Sigmoid colon (tissue), 7 donors: ENCODE measurements at places on chromosomes 5 and 9. TPM values are rescaled to one million over a fixed set of nuclear protein-coding genes. Genes with fewer than 3 reads are reported as not detected.
A peak's percentile ranks its signal among the peaks of the same experiment; 100 is the strongest.

- no peak for DNase-seq
Measured at GRCh38 chr5:101796427-101796826, 499.7 kb downstream of the SLCO4C1 start.

- no peak for DNase-seq
Measured at GRCh38 chr5:39698838-39699560, 274.2 kb upstream of the DAB2 start.

DNA sequence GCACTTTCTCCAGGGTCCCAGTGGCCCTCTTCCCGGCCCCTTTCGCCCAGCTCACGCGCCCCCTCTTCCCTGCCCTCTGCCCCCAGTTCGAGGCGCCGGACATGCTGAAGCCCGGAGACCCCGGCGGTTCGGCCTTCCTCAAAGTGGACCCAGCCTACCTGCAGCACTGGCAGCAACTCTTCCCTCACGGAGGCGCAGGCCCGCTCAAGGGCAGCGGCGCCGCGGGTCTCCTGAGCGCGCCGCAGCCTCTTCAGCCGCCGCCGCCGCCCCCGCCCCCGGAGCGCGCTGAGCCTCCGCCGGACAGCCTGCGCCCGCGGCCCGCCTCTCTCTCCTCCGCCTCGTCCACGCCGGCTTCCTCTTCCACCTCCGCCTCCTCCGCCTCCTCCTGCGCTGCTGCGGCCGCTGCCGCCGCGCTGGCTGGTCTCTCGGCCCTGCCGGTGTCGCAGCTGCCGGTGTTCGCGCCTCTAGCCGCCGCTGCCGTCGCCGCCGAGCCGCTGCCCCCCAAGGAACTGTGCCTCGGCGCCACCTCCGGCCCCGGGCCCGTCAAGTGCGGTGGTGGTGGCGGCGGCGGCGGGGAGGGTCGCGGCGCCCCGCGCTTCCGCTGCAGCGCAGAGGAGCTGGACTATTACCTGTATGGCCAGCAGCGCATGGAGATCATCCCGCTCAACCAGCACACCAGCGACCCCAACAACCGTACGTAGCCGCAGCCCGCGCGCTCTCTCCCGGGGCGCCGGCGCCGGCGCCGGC is 1.0 kb downstream of the PRDM6 start:
- DNase-seq, result peak; percentile 65

DNA sequence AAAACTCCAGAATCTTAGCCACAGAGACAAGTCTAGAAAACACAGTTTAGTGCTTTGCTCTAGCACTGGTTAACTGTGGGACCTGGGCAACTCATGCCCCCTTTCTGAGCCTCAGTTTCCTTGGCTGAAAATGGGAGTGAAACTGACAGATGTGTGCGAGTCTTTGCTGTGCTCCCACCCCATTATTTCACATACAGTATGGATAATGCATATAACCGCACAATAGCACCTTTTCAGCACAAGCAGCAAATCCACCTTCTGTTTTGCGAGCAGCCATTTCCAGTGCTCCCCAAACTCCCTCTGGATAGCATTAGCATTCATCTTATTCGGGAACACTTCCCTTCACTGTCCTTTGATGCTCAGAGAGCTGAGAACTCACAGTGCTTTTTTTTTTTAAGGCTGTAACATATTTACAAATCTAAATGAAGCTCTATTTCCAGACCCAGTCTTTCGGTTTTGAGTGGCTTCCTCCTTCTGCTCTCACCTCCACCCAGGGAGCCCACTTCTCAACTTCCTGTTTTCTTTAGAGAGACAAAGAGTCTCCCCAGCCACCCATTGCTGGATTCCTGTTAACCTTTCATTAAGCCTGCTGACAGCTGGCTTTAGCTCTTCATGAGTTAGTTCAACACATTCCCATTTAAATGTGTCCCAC is 49.2 kb downstream of the TIMD4 start:
- DNase-seq, result no peak

GRCh38 chr5:41754857-41755256 is 115.4 kb downstream of the OXCT1 start:
- no peak for DNase-seq

GRCh38 chr9:131422241-131422792 is 28.4 kb downstream of the PRRC2B start:
- DNase-seq, result no peak

DNA sequence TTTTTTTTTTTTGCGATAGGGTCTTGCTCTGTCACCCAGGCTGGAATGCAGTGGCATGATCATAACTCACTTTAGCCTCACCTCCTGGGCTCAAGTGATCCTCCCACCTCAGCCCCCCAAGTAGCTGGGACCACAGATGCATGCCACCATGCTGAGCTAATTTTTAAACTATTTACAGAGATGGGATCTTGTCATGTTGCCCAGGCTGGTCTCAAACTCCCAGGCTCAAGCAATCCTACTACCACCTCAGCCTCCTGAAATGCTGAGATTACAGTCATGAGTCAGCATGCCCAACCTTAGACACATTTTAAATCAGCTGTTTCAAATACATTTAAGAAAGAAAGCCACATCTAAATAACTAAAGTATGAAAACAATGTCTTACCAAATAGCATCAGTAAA is 439.0 kb downstream of the EBF1 start:
- DNase-seq, result no peak

DNA sequence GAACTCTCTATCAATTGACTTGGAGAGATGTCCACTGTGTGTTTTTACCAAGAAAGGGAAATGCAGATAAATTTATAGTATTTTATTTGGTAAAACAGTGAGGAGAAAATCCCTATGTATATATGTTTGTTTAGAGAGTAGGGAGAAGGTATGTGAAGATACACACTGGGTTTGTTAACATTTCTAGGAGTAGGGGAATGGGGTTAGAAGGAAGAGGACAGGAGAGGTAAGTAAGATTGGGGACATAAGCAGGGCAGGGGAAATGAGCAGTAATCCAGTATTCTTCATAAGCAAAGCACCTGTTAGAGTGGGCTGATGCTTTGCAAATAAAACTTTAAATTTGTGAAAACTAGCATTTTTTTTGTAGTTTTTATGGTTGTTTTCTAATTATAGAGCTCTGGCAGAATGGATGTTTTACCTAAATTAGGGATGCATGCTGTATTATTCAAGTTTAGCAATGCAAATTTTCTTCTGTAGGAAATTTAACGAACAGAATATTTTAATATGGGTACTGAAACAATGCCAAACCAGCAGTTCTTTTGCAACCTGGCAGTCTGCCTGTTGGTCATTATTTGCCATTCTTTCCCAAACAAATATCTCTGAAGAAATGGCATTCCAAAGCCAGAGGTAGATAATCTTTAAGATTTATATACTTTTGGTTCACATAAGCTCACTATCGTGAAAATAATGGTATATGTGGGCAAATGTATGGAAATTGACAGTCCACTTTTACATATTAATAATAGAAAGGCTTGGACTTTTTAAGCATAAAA is 19.4 kb upstream of the DCP2 start:
- DNase-seq, result no peak

GRCh38 chr9:71271602-71272001 is 150.2 kb upstream of the TRPM3 start:
- DNase-seq, result no peak

- DNase-seq, result peak; percentile 72
Measured at GRCh38 chr5:141564216-141564692, 54.5 kb downstream of the DIAPH1 start.

DNA sequence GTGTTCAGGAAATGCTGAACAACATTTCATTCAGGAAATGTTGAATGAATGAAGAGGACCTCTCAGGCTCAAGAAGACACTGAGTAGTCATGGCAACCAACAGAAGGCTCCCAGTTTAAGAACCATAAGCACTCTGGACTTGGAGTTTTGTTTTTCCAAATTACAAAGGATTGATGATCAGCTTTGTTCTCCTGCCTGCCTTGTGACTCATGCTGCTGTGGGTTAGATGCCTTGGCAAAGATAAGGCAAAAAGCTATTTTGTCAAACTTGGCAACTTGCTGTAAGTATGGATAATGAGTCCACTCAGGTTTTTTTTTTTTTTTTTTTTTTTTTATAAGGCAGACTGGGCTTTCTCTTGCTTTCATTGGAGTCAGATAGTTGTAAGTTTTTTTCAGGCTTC is 365.0 kb downstream of the TMEM232 start:
- no peak for DNase-seq

GRCh38 chr5:123035918-123036390 is 571 bp downstream of the PPIC start:
- DNase-seq, result peak; percentile 83

GRCh38 chr5:71912021-71912420 is 192.9 kb downstream of the CARTPT start:
- DNase-seq, result no peak

- DNase-seq, result no peak
Measured at GRCh38 chr5:130514984-130515690, 610.9 kb downstream of the CHSY3 start.

DNA sequence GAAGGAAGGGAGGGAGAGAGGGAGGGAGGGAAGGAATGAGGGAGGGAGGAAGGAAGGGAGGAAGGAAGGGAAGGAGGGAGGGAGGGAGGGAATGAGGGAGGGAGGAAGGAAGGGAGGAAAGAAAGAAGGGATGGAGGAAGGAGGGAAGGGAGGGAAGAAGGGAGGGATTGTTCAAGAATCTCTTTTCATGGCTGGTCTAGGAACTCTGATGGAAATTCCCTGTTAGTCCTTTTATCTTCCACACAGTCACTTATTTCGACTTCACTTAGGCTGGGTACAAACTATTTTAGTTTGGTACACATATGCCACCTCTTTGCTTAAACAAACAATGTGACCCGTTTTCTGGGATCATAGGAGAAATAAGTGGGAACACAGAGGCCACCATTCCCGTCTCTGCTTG is 435.6 kb upstream of the WWC1 start:
- DNase-seq, result no peak

DNA sequence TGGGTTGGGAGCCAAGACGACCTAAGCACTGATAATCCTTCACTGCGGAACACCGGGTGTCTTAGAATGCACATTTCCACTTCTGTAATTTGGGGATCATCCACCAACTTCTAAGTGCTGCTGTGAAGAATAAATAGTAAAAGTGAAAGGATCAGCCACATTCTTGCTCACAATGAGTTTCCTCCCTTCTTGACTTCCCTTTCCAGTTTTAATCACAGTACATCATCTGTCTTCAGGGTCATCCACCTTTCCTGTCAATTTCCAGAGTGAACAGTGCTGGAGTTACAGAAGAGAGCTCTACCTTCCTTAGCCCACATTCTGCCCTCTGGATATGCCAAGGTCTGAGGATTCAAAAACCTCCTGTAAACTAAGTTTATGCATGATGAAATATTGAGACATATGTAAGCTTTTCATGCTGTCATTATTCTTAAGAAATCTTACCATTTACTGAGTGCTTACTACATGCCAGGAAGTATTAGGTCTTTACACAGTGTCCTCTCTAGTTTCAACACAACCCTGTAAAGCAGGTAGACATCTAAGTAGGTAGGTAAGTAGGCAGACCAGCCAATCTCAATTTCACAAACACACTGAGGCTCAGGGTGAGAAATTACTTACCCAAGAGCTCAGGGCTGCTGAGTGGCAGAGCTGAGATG is 105.2 kb downstream of the CDK5RAP2 start:
- no peak for DNase-seq

- DNase-seq, result no peak
Measured at GRCh38 chr5:176881816-176882566, 17.2 kb downstream of the HK3 start.

The FBP1 gene
- 7.1 TPM for total RNA-seq

The TYRP1 gene
- total RNA-seq, result not detected

The AOPEP gene
- 490 TPM for total RNA-seq

The TAS2R1 gene
- total RNA-seq, result not detected

The PDCD1LG2 gene
- total RNA-seq, result 2.8 TPM

The YIPF5 gene
- total RNA-seq, result 35.2 TPM

The ISL1 gene
- total RNA-seq, result 1.1 TPM

The INPP5E gene
- total RNA-seq, result 5.6 TPM

The NDFIP1 gene
- total RNA-seq, result 51.0 TPM

The LHX3 gene
- not detected for total RNA-seq

The CCL27 gene
- total RNA-seq, result not detected

The UGCG gene
- 89.3 TPM for total RNA-seq
